ENCODE measurements at places on chromosomes 7 and 10.

DNA sequence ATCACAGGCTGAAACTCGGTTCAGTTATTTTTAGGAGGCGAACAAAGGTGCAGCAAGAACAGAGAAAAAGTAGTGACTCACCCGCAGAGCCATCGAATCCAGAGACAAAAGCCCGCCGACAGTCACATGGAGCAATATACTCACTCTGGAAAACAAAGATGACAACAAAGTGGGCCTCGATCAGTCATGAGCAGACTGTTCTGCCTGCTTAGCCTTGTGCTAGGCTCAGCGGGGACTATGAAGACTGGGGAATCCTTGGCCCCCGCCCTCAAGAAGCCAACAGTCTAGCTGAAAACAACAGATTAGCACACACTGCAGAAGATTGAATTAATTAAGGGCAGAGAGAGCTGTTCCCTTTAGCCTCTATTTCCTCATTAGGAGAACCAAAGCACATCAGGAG, 30.4 kb downstream of the XPNPEP1 start:
- no peaks in the 10 kb centered on the region for H3K27me3 ChIP-seq
- no peak for DNase-seq
- H3K36me3 ChIP-seq = peaks cover 46% of the 10 kb centered on the region
- no peak overlapping the region for H3K4me3 ChIP-seq
- H3K27ac ChIP-seq = peak overlapping the region; percentile 49

DNA sequence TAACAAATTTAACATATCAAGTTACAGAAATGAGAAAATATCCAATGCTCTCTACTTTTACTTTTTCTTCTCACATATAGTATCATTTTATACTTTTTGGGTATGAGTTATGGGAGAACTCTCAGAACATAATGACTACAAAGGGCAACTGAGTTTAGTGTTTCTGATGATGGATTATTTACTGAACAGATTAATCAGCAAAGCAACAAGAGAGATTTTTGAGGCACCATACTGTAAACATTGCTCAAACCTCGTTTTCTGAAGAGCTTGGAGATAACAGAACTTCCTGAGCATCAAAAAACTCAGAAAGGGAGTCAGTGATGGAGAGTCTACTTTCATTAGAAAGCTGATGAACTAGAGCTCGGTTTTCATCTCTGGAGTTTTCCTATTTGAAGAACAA, 84.8 kb upstream of the GSDME start:
- H3K36me3 ChIP-seq = peaks cover 7% of the 10 kb centered on the region
- H3K4me3 ChIP-seq = no peak overlapping the region
- H3K27ac ChIP-seq = no peak overlapping the region
- no peak for DNase-seq
- no peaks in the 10 kb centered on the region for H3K27me3 ChIP-seq
- H3K4me1 ChIP-seq = no peaks in the 10 kb centered on the region

GRCh38 chr7:155363852-155364600, 66.3 kb downstream of the INSIG1 start:
- H3K27me3 ChIP-seq = no peaks in the 10 kb centered on the region
- no peak overlapping the region for H3K4me3 ChIP-seq
- peaks cover 24% of the 10 kb centered on the region for H3K4me1 ChIP-seq
- H3K27ac ChIP-seq = no peak overlapping the region

DNA sequence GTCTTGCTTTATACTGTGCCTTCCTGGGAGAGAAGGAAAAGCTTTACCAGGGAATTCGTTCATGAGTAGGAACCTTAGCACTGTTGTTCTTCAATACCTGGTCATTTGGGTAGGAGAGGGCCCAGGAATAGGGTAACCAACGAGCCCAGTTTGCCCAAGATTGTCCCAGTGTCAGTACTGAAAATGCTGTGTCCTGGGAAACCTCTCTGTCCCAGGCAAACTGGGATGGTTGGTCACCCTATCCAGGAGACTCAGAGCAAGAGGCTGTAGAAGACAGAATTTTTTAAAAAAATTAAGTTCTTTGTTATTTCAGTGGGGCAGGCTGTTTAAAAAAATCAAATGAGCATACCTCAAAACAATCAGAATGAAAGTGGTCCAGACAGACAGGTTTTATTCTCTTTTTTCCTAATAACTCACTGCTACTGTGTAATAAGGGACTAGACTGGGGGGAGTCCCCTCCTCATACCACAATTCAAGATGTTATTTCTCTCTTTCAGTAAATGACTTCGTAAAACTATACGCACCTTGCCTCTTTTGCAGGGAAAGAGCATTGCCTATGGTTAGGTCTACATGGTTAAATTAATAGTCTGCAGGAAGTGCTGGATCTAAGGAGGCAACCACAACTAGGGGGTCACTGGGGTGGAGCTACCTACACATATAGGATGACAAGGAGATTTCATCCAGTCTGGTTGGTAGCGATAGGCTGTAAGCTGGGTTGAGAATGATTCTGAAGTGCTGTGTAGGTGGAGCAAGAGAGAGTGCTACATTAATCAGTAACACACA, 41.1 kb upstream of the FAM133B start:
- H3K4me1 ChIP-seq = peaks cover 38% of the 10 kb centered on the region
- H3K36me3 ChIP-seq = no peaks in the 10 kb centered on the region
- no peaks in the 10 kb centered on the region for H3K27me3 ChIP-seq
- DNase-seq = no peak

GRCh38 chr7:55556031-55556430, 16.3 kb downstream of the VOPP1 start:
- H3K4me1 ChIP-seq = peaks cover 13% of the 10 kb centered on the region
- no peak overlapping the region for H3K4me3 ChIP-seq
- H3K27me3 ChIP-seq = no peaks in the 10 kb centered on the region

Measured in CD14-positive monocyte (primary cell).